Activated T-helper 17 cell treated with anti-CD3 and anti-CD28 coated beads, Interleukin-2, amount 50 U/mL, for 72 hours (primary cell): ENCODE measurements at places on chromosomes 12 and 14. TPM values are rescaled to one million over a fixed set of nuclear protein-coding genes. Genes with fewer than 3 reads are reported as not detected.

DNA sequence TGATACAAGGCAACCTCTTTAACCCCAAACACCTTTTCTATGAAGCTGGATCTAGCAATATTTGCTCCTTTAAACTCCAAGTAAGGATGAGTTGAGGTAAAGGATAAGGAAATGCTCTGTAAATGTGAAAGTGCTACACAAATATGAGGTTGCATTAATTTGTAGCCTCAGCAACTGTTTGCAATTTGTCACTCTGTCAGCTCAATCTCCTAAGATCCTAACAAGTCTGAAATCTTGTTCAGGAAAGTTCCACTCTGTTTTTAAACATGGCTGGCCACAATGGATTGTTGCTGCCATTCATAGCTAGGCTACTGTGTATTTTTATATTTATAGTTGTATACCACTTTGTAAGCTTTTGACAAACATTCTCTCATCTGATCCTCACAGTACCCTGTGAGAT, 51.3 kb downstream of the SCN8A start:
- ATAC-seq: no peak

DNA sequence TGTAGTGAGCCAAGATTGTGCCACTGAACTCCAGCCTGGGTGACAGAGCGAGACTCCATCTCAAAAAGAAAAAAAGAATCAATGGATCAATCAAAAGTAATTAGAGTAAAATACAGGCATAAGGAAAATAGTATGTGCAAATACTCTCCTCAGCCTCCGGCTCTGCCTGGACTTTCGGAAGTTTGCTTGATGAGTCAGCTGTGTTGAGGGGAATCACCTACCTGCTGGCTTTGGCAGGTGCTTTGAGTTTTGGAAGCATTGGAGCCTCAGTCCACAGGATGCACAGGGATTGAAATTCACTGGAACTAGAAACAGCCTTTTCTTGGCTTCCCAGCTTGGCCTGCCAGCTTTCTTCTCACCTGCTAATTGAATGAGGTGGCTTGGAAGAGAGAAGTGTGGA, 268.2 kb downstream of the PCNX1 start:
- no peak for ATAC-seq

LRTM2 gene
- total RNA-seq: not detected

SALL2 gene
- 1.2 TPM for total RNA-seq

DPF3 gene
- total RNA-seq: 0.13 TPM

GRCh38 chr12:94644141-94644979, 6.0 kb downstream of the TMCC3 start:
- peak; percentile 73 for ATAC-seq

GRCh38 chr14:42429401-42429800, 822.7 kb downstream of the LRFN5 start:
- ATAC-seq: no peak

- no peak for ATAC-seq
These were observed 92.5 kb downstream of the VCPKMT start for GRCh38 chr14:50023671-50024490.

PTPRR gene
- not detected for total RNA-seq

DNA sequence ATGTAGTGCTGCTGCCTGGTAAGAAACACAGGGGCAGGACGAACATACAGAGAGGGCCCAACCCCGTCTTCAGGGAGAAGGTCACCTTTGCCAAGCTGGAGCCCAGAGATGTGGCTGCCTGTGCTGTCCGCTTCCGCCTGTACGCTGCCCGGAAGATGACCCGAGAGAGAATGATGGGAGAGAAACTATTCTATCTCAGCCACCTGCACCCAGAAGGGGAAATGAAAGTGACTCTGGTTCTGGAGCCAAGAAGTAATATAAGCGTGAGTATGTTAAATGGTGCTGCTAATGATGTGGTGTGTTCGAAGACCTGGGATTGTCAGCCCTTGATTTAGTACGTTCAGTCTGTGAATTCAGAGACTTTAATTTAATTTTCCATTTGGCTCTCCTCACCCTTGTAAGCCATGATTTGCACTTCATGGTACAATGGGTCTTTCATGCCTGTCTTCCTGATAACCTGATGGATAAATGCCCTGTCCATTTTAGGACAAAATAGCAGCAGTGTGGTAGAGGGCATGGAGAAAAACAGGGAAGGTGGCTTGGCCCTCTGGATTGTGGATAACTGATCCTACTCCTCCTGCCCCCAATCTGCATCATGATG, 318.9 kb downstream of the SNAPC1 start:
- no peak for ATAC-seq

GRCh38 chr12:115209230-115209629, 525.3 kb upstream of the TBX3 start:
- no peak for ATAC-seq

DNA sequence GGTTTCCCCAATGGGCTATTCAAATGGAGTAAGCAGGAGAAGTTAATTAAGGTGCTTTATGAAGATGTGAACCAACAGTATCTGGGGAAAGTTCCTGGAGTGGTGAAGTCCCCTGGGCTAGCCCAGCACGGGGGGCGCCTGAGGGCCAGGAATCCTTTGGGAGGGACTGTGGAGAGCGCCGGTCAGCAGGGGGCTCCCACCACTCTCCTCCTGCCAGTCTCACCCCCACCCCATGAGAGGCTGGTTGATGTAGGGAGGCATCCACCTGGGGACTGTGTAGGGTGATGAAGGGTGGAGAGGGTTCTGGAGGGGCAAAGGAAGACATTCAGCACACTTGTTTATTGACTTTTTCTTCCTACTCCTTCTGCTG, 4.4 kb downstream of the CEBPE start:
- ATAC-seq: no peak

DNA sequence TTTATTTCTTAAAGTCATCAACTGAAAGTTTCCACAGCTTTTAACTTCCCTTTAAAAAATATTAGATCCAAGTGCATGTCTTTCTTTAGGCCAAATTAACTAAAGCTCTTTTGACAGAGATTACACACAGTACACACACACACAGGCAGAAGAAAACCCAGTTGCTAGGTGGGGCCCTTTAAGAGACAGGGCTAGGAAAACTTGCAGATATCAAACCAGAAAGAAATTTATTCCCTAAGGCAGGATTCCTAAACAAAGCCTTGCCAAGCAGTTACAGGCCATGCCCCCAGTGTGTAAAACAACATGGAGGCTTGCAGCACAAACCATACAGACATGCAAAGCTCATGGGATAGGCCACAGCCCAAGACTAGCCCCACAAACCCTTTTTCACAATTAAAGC, 123.4 kb downstream of the FSCB start:
- ATAC-seq: no peak

- ATAC-seq: no peak
These were observed 13.9 kb upstream of the PPP4R3A start for GRCh38 chr14:91523972-91524371.

OSGEP gene
- total RNA-seq: 42.3 TPM

DNA sequence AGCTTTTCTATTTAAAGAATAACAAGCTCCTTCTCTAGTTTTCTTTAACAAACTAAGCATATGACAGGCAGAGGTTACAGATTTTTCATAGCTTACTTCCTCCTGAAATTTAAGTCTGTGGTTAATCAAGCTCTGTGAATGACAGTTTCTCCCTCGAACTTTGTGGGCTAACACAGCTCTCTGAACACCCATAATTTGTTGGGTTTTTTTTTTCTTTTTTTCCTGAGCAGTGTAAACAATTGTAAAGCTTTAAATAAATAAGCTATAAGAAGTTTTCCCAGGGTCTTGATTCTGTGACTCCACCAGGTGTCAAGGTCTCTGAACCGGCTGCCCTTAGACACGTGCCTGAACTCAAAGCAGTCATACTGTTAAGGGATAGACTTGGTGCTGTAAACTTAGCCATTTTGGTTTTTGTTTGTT, 128.1 kb upstream of the AMIGO2 start:
- ATAC-seq: no peak

DNA sequence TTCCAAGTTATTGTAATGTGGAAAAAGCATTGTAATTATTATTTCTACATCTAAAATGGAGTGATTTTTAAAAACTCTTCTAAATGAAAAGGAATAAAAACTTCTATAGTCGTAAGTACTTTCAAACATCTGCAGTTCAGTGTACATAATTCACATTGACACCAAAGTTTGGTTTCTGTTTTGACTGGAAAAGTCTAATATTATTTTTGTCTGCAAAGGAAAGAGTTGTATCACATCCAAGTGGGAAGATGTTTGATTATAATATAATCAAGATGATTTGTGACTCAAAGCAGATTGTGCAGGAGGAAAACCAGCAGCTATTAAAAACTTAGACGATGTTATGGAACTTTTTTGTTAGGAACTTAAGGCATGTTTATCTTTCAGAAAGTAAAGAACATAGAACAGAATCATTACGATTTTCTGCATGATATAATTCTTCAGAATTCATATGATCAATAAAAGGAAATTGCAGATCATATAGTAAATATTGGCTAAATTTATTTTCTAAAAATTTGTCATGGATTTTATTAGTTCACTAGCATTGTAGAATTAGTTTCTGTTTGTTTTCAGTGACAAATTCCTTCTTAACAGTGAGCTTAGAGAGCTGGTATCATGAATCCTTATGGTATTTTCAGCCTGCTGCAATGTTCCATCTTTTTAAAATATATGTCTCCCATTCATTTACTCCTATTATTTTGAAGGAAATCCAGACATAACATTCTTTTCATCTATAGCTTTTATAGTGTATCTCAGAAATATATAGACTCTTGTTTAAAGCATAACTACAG, 145.8 kb downstream of the MIPOL1 start:
- no peak for ATAC-seq

SERPINA9 gene
- total RNA-seq: not detected

- no peak for ATAC-seq
These were observed 195.3 kb upstream of the IGF1 start for GRCh38 chr12:102675672-102676071.

GRCh38 chr12:42360747-42361403, 34.9 kb downstream of the PPHLN1 start:
- peak; percentile 75 for ATAC-seq

SRRM4 gene
- not detected for total RNA-seq

DNA sequence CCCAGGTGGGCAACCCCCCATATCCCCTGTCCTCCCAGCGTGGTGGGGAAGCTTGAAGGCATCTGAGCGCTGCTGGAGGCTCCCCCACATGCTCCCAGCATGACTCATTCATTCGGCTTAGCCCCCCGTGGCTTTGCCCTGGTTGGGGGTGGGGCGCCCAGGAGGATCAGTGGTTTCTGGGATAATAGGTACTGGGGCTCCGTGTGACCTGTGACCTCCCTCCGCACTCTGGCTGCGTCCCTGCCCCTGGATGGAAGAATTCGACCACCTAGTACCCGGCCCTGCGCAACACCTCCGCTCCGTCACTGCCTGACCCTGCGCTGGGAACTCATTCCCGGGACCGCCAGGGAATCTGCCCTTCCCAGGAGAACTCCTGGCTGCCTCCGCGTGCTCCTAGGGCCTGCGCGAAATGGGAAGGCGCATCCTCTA, 120.1 kb downstream of the AACS start:
- ATAC-seq: no peak

DNA sequence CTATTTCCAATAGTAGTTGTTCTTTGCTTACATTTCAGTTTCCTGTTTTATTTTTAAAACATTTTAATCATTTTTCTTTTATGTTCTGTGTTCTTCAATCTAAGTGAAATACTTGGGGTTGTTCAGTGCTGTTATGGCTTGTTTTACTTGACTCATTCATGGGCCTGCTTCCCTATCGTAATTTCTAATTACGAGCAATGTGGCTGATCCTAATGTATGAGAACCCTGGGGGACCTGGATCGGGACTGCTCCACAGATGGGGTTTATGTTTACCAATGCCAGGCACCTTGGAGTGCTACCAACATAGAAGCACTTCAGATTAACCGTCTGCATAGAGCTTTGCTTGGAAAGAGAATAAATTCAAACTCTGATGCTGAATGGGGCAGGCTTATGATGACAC, 29.8 kb downstream of the TECPR2 start:
- no peak for ATAC-seq

- ATAC-seq: no peak
These were observed 35.0 kb upstream of the BEGAIN start for GRCh38 chr14:100622224-100622623.

SMOC1 gene
- total RNA-seq: not detected

CCDC197 gene
- not detected for total RNA-seq
